Activated effector memory CD4-positive, alpha-beta T cell treated with Interleukin-2 at 50 U/mL for 16 hours (primary cell): ENCODE measurements at places on chromosomes 3 and 15.

DNA sequence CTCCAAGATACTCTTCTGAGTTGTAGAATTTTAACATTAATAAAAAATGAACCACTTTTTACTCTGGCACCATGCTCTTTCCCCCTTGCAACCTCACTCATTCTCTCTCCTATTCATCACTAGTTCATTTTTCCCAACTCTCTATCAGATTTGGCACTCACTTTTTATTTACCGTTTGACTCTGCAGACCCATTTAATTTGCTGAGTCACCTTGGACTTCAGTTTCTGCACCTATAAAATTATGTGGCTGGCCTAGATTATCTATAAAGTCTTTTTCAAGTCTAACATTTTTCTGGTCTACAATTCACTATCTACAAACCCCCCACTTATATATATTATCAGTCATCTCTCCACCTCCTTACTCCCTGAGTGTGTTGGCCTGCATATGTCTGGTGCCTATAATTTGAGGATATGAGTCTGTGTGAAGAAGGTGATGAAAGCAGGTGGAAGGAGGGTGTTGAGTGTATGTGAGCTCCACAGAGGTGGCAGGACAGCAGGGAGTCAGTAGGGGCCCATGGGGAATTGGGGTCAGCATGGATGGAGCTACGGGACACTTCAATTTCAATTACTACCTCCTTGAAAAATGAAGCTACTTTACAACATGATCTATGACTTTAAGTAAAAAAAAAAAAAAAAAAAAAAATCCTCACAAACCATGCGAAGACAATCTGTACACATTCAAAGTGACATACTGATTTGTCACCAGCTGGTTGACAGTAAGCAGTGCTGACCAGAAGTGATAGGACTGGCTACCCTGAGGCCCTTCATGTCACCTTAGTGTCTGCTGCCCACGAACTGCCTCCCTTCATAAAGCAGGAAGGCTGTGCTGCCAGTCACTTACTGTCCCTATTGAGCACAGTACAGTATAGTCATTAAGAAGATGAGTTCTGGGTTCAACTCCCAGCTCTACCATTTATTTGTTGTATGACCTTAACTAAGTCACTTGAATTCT lies 334.2 kb upstream of the IL12A start:
- no peak for DNase-seq

- DNase-seq, result no peak
Observed at GRCh38 chr15:38941399-38941953, 376.9 kb upstream of the RASGRP1 start.

DNA sequence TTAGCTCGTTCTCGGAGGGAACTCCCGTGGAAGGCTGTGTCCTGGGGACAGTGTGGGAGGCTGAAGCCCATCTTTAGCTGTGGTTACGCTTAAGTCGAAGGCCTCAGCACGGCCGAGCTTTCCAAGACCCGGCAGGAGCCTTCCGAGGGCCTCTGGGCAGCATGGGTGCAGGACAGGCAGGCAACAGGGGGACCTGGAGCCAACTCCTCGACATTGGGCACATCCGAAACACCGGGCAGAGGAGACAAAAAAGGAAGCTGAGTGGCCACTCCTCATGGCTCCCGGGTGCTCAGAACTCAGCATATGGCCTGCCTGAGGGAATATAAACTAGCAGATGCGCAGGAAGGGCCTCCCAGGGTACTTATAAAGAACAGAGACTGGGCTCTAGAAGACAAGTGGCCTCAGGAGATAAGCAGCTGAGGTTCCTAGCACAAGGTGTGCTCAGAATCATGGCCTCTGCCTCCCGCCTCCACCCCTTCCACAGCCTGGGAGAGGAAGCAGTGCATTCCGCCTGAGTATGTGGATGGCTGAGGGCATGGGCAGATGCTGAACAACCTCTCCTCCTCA lies 34.1 kb downstream of the ABTB1 start:
- no peak for DNase-seq

DNA sequence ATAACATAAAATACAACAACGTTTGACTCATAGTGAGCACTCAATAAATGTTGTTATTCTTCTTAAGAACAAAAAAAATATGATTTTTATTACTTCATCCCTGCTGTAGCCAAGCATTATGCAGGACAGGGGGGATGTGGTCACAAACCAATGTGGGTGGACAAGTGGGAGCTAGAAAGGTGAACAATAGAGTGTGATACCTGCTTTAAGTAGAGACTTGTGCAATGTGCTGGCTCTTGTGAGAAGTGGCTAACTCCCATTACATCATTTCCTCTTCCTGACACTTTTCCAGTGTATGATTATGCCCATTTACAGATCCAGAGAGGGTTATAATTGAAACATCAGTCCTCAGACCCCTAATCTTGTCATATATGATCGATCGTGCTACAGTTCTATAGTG lies 193.6 kb downstream of the UBE2E2 start:
- no peak for DNase-seq

DNA sequence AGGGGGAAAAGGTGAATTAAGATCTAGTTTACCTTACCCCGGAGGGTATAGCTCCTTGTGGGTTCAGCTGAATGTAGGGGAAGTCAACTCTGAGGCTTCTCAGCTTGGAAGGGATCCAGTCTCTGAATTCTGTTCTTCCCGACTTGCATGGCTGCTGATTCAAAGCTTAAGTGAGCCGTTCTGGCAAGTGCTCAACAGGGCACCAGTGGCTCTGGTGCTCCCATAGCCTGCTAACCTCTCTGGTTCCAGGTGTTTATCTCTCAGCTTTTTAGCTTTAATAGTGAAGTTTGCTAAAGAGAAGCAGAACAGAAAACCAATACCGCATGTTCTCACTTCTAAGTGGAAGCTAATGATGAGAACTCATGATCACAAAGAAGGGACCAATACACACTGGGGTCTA lies 46.3 kb upstream of the RBP1 start:
- no peak for DNase-seq

DNA sequence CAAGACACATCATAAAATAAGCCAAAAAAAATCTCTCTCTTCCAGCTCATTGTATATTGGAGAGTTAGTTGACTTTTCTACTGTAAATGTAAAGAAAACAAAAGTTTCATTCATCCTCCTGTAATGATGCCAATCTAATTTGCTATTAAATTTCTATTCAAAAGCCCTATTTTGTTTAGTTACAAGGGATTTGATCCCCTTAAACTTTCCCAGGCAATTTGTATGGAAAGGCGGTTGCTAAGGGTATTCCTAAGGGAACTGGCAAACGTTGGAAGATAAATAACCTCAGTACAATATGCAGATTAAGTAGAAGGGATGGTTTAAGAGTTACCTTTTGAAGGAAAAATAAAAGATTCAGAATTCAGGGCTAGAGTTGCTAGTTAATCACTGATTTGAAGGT lies 352.7 kb downstream of the TIGIT start:
- no peak for DNase-seq

- no peak for DNase-seq
Observed at GRCh38 chr15:94844538-94845389, 613.4 kb downstream of the MCTP2 start.

GRCh38 chr3:134372396-134373270 lies 1.6 kb downstream of the AMOTL2 start:
- DNase-seq, result no peak

GRCh38 chr3:14587740-14588360 lies 47.7 kb upstream of the GRIP2 start:
- DNase-seq, result no peak

DNA sequence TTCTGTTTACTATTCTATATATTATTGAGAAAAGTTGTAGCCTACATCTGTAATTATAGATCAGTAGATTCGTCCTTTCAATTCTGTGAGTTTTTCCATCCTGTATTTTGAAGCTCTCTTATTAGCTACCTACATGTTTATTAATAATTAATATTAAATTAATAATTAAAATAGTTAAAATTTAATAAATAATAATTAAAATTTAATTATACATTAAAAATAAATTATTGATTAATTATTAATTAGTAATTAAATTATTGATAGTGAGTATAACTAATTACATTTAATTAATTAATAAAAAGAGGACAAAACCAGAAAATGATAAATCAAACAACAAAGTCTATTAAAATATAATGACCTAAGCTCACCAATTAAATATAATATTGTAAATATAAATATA lies 606.6 kb upstream of the ROBO1 start:
- DNase-seq, result no peak

DNA sequence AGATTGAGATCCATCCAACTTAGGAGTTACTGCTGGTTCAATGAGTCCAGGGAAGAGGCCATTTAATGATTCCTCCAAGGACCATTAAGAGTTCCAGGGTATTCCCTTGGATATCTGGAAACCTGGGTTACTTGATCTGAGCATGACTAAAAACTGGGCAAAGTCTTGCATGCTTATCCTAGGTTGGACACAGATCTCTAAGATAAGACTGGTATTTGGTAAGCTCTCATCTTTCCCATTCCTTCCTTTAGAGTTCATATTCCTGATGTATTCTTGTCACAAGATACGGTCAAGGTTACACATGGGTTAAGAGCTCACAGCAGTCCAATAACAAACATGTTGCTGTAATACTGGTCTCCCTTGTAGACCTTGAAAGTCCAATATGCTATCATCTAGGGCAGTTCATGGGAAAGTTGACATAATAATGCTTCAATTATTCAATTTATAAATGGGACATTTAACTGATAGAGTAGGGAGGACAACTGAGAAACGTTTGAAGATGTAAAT lies 301.7 kb downstream of the TIGIT start:
- DNase-seq, result no peak

- no peak for DNase-seq
Observed at GRCh38 chr3:52385157-52385556, 59.7 kb downstream of the SEMA3G start.
